ENCODE measurements at places on chromosomes 16 and 17.

GRCh38 chr17:40063187-40063771, 514 bp downstream of the THRA start:
- peak; percentile 56 for ATAC-seq

DNA sequence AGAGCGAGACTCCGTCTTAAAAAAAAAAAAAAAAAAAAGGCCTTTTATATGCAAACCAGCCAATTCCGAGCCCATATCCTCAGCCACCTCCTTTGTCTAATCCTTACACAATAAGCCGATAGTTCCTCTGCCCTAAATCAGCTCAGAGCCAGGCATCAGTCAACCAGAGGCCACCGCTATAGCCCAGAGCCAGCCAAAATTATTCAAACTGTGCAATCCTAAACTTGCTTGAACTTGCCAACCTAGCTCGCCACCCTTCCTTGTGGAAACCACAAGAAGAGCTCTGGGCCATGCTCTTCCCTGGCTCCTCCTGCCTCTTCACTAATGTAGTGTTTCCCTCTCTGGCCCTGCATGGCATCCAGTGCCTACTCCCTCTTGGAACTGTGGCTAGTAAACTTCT, 17.7 kb downstream of the ITGAL start:
- ATAC-seq = peak; percentile 34

DNA sequence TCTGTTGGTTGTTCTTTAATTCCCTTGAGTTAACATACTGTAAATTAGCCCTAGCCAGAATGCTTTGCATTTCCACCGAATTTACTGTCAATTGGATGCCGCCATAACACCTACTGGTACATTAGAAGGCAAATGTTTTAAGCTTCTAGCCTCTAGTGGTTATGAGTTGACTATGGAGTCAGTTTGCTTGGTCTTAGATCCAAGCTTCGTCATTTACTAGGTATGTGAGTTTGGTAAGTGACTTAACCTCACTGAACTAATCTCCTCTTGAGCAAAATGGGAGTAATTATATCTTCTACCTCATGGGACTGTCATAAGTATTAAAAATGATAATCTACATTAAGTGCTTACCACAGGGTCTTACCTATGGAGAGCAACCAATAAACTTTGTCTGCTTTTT, 20.4 kb upstream of the CDH11 start:
- no peak for ATAC-seq

DNA sequence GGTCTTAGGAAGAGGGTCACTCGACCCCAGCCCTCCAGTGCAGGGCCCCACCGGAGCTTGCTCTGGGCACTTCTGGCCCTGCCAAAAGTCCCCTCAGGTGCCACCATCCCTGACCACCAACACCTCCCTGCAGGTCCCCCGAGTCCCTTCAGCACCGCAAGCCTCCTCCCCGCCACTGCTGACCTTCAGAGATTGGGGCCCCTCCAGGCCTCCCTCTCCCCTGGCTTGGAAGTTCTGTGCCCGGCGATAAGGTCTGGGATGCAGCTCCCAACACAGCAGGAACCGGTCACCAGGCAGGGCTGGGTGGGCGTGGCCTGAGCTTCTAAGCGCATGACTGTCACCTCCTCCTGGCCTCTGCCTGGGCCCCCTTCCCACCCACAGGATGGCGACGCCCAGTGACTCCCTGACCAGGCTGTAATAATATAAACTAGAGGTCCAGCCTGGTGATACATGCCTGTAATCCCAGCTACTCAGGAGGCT, 11.2 kb downstream of the PIEZO1 start:
- peak; percentile 64 for ATAC-seq

GRCh38 chr17:28975646-28976045, 24.3 kb upstream of the PHF12 start:
- no peak for ATAC-seq

DNA sequence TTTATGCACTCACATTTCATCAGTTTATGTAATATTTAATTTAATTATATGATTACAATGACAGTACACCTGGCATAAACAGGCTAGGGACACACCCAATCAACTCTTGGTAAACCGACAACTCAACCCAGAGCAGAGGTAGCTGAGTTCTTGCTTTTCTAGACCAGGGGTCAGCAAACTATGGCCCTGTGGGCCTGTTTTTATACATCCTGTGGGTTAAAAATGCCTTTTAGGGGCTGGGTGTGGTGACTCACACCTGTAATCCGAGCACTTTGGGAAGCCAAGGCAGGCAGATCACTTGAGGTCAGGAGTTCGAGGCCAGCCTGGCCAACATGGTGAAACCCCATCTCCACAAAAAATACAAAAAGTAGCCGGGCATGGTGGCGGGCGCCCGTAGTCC, 99.2 kb upstream of the TMEM97 start:
- ATAC-seq = no peak

- no peak for ATAC-seq
These were observed 87.8 kb downstream of the WNT3 start for GRCh38 chr17:46730679-46731078.

DNA sequence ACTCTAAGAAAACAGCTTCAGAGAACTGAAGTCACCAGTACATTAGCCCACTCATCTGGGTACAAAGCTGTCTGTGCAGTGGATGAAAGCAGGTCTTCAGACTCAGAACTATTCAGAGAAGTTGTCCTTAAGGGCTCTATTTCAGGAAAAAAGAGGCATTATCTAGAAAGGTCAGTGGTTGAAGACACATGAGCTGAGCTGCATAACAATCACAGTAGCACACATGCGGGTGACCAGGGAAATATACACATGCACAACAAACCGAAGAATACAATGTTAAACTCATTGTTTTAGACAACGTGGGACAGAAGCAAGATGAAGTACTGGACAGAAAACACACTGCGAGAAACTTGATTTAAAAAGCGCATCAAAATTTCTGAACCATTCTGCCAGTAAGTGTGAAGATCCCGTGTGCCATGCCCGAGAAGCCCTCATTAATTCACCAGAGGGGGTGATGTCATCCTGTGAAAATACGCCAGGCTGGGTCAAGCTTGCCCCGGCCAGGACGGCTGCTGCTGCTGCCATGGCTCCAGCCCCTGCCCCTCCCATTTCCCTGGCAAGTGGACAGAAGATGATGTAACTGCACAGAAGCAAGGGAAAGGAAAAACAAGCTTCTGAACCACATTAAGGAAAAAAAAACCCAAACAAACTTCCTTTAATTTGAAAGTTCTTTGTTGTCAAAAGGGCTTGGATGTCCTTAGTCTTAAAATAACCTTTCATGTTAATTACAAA, 10.1 kb downstream of the DYNC1LI2 start:
- peak; percentile 96 for ATAC-seq

DNA sequence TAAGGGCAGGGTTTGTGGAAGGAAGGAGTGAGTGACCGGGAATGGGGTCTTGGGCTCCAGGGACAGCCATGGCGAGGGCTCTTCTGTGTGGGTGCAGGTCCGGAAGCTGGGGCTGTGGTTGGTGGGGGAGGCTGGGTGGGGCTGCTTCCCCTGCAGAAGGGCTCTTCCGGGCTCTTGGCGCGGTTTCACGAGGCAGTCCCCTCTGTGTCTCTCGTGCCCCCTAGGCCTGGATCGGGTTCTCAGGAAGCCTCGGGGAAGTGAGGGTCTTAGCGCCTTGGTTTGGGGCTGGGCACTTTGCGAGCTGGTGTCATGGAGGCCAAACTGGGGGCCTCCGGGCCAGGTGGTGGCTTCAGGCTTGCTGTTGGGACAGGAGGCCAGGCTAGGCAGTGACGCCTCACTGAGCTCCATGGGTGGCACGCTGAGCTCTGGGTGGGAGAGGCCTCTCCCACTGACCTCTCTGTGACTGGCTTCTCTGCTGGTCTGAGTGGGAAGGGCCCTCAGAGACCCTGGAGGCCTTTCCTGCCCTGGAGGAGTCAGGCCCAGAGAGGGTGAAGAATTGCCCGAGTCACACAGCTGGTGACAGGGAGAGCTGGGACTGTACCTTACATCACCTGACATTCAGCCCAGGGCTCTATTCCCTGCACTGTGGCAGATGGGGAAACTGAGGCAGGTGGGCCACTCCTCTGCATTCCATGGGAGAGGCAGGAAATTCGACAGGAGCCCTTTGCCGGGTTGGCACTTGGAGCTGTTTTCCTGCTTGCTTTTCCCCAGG, 8.2 kb downstream of the ADCY7 start:
- no peak for ATAC-seq

GRCh38 chr17:81814748-81815645, 11.0 kb downstream of the GCGR start:
- peak; percentile 90 for ATAC-seq

GRCh38 chr17:7922845-7923628, 6.6 kb downstream of the KCNAB3 start:
- peak; percentile 97 for ATAC-seq

- ATAC-seq = no peak
These were observed 31.3 kb upstream of the DDX52 start for GRCh38 chr17:37674511-37674910.

DNA sequence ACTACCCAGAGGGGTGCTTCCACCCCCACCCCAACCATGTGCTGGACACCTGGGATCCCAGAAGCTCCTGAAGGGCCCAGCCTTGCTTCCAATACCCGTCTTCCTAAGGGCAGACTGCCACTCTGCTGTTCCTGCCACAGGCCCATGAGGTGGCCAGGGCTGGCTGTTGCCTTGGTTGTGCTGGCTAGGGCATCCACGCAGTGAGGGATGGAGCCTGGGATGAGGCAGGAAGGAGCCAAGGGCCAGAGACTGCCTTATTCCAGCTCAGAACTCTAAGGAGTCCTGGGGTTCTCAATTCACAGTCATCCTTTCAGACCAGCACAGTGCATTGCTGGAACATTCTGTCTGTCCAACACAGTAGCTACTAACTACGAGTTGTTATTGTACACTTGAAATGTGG, 37.8 kb downstream of the BCO1 start:
- ATAC-seq = no peak

DNA sequence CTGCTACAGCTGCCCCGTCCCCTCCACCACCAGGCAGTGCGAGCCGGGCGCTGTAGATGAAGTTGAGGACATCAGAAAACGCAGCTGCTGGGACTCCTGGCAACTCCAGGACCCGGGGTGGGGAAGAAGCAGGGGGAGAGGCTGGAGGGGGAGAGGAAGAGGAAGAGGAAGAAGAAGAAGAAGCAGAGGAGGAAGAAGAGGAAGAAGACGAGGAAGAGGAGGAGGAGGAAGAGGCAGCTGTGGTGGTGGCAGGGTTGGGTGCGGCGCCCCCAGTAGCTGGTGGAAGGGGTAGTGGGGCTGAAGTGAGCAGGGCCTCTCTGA, 13.2 kb downstream of the ZBTB4 start:
- no peak for ATAC-seq

DNA sequence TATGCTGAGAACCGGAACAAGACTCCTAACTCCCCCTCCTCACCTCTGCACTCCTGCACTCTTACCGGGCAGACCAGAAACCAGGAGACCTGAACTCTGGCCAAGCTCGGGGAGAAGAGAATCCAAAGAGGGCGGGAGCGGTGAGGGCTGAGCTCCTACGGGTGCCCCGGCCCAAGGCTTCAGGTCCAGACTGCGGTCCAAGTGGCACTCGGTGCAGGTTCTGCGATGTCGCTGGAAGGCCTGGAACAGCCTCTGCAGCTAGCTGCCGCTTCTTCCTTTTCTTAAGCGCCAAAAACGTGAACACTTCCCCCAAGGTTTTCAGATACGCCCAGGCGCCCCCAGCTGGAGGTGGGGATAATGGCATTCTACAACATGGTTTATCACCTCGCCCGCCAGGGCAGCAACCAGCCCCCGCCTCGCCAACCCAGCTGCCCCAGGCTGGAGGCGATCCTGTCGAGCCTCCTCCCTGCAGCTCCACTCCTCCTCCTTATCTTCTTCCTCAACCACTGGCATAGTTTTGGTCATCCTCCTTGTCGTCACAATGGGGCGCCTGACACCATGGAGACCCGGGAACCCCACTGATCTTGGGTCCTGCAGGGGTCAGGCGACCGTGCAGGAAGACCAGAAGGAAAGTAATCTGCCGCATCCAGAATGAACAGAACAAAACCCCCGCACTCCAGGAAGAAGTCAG, 1735.9 kb downstream of the TP53TG3F start:
- ATAC-seq = no peak

DNA sequence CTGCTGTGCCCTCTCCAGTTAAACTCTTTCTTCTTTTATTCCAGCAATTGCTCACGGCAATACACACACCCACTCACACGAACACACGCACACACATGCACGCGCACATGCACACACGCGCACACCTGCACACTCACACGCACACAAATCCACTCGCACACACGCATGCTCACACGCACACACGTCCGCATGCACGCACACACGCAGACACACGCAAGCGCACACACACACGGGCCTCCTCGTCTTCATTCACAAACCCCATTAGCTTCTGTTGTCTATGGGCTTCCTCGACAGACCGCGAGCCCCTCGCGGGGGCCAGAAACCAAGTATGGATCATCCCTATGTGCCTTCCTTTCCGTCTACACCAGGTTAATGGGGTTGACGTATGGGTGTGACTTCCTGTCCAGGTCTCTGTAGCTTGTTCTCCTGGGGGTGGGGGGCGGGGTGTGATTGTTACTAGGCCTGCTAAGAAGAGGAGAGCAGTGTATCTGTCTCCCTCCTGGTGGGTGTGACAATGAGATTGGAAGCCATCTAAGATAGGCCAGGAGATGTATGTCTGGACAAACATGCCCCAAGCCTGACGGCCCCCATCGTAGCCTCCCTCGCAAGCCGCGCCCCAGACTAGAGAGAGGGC, 670 bp upstream of the CTF1 start:
- no peak for ATAC-seq

DNA sequence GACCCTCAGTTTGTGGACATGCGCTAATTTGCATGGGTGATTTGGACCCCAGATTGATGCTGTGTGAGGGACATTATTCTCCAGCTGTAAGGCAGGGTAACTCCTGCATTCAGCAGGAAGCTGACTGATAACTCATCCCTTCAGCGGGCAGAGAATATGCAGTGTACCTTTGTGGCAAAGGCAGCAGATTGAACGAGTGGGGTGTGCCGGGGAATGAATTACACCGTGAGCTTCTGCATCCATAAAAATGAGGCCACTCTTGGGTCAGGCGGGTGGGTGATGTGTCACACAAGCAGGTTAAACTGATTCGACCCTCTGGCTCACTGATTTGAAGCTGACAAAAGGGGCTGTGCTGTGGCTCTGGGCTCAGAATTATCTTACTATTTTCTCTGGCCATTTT, 128.9 kb upstream of the PMFBP1 start:
- peak; percentile 98 for ATAC-seq

DNA sequence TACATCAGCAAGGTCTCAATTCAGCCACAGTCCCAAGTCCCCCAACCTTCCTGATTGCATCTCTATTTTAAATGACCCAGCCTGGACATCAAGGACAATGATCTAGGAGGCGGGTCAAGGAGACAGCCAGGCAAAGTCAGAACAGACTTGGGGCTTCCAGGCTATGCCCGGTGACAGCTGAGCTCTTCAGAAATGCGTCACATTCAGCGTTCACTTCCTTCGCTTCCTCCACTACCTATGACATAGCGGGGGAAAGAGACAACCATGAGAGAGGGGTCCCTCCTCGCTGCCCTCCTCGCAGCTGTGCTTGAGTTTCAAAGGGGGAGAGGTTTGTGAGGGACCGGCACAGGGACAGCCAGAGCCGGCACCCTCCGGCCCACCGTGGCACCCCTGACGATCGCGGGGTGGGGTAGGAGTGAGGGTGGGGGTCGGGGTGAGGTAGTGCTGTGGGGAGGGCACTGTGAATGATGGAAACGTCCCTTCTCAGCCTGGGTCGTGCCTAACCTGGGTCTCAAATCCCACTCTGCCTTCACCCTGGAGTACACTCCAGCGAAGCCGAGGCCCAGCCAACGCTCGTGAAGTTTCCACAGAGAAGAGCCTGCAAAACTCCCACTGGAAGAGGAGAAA, 12.3 kb upstream of the LGALS3BP start:
- no peak for ATAC-seq

All from motor neuron (in vitro differentiated cells).